ENCODE measurements at places on chromosomes 5 and 9. TPM values are rescaled to one million over a fixed set of nuclear protein-coding genes. Genes with fewer than 3 reads are reported as not detected.

The LRRC8A gene
- 63.1 TPM for total RNA-seq

The LEAP2 gene
- total RNA-seq, result under 0.01 TPM

The SPINK13 gene
- total RNA-seq, result not detected

The PCDHB14 gene
- total RNA-seq, result 0.58 TPM

Data from regular cardiac myocyte (primary cell).